ENCODE measurements at places on chromosomes 1 and 21.

GRCh38 chr1:8704866-8705506 is 112.5 kb downstream of the RERE start:
- no peak for DNase-seq

GRCh38 chr1:180241716-180242544 is 11.9 kb downstream of the LHX4 start:
- no peak for DNase-seq

DNA sequence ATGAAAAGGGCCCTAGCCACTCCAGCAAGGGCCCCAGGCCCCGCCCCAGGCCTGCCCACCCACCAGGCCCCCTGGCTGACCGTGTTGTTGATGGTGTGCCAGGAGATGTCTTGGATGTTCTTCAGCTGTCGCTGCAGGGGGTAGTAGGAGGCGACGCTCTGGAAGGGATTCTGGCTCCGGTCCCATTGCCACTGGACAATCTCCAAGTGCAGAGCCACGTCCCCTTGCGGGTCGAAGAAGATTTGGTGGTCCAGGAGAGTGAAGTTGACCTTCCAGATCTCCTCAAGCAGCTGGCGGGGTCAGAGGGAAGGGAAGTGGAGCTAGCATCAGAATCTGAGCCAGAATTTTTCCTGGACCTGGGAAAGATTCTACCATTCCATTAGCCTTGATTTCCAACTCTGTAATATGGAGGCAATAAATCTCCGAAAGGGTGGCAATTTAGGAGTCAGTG is 10.2 kb downstream of the TAS1R2 start:
- peak; percentile 20 for DNase-seq

- no peak for DNase-seq
These were observed 44.3 kb downstream of the CDC14A start for GRCh38 chr1:100396651-100397050.

- DNase-seq: no peak
These were observed 4.6 kb upstream of the GMEB1 start for GRCh38 chr1:28663871-28664470.
